Occipital lobe (tissue), 3 donors: ENCODE measurements at places on chromosomes 13 and 19. TPM values are rescaled to one million over a fixed set of nuclear protein-coding genes. Genes with fewer than 3 reads are reported as not detected.

GRCh38 chr19:29287061-29287460 lies 74.1 kb upstream of the UQCRFS1 start:
- no peak for DNase-seq

GRCh38 chr19:2355168-2356035 lies 4.7 kb upstream of the TMPRSS9 start:
- DNase-seq: no peak

GRCh38 chr19:33247441-33247819 lies 21.8 kb upstream of the SLC7A10 start:
- no peak for DNase-seq

DNA sequence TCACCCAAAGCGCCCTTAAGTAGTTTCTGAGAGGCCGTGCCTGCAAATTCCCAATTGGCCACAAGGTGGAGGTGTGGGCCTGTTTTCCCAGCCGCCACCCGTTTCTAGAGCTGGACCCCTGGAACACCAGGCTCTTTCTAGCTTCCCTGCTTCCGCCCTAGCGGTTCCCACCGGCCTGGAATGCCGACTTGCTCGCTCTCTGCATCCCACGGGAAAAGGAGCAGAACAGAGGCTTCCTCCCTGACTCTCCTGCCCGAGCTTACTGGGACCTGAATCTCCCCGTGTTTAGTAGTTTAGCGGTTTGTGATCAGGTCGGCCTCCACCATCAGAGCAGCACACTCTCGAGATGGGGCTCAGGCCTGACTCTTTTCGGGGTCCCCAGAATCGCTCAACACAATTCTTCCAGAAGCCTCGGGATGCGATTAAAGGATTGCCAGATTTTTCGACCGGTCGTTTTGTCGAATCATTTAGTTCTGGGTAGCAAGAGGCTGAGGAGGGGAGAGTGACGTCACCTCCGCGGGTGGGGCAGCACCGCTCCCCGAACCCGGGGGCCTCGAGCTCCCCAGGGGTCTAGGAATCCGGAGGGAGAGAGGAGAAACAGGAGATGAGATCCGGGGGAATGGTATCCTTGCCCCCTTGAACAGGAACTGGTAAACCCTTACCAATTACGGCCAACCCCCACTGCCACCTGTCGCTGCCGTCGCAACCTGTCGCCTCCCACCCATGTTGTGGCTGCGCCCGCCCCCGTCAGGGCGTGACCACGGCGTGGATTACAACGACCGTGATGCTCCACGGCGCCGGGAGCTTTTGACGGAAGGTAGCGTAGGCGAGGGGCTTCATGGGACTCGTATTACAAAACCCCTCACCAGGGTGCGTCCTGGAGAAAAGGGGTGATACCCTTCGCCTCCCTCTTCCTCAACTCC lies 8.0 kb downstream of the NAPSA start:
- peak; percentile 52 for DNase-seq

DNA sequence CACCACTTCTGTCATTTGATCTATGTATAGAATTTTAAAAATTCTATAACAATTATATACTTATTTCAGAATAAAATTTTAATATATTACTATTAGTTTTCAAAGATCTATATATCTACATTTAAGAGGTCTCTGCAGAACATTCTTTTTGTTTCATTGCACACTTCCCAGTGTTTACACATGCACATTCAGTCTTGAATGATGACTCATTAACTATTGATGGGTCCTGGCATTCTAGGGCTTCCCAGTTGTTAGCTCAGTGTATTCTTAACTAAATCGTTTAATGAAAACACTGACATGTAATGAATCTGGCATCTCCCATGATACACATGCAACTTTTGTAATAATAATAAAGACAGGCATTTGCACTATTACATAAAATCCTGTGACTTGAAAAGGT lies 324.6 kb downstream of the KLF12 start:
- no peak for DNase-seq

GRCh38 chr19:13121551-13122274 lies 3.6 kb downstream of the NACC1 start:
- no peak for DNase-seq

- DNase-seq: no peak
These were observed 10.6 kb downstream of the REXO1 start for GRCh38 chr19:1837625-1838105.

- DNase-seq: no peak
These were observed 1.4 kb upstream of the ZNF414 start for GRCh38 chr19:8515317-8515716.

Gene POU2F2
- 3.0 TPM for total RNA-seq
